ENCODE measurements at places on chromosomes 2 and 18.
A peak's percentile ranks its signal among the peaks of the same experiment; 100 is the strongest.

GRCh38 chr2:95277246-95277906 is 3.1 kb downstream of the PROM2 start:
- no peak for DNase-seq

- DNase-seq, result no peak
Observed at GRCh38 chr18:5180254-5180653, 16.8 kb downstream of the AKAIN1 start.

DNA sequence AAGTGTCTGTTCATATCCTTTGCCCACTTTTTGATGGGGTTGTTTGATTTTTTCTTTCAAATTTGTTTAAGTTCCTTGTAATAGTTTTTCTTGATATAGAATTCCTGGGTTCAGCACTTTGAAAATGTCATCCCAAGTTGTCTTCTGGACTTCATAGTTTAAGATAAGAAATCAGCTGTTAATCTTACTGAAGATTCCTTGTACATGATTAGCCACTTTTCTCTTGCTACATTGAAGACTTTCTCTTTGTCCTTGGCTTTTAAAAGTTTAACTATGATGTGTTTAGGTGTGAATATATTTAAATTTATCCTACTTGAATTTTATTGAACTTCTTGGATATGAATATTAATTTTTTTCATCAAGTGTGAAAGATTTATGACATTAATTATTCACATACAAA is 387.2 kb upstream of the CWC22 start:
- DNase-seq, result no peak

GRCh38 chr2:138003411-138003810 is 39.1 kb downstream of the HNMT start:
- DNase-seq, result peak; percentile 17

DNA sequence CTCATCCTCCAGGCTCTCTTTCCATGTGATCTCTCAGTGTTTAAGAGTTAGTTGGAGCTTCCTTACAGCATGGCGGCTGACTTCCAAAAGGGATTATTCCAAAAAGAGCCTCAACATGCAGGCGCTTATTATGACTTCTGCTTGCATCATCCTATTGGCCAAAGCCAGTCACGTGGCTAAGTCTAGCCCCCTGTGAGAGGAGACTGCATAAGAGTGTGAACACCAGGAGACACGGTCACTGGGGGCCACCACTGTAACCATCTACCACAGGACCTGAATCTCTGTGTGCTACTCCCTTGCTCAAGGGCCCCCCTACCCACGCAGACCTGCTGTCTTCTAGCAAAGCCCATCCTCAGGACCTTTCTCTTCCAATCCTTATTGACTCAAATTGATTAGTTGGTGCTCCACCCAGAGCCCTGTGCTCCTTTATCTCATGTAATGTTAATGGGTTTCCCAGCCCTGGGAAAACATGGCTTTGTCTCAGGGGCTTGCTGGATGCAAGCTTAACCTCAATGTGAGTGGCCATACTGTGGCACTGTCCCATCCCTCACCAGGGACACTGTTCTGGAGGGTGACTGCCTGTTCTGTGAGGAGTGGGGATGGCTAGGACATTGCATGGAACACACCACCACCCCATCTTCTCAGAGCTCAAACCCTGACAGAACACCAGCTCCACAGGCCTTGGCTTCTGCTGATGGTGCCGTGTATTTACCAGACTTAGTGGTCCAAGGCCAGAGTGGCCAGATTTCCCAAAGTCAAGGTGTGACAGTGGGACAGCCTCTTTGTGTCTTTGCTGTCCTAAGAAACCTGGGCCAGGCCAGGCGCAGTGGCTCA is 4.2 kb downstream of the IL1RN start:
- no peak for DNase-seq

DNA sequence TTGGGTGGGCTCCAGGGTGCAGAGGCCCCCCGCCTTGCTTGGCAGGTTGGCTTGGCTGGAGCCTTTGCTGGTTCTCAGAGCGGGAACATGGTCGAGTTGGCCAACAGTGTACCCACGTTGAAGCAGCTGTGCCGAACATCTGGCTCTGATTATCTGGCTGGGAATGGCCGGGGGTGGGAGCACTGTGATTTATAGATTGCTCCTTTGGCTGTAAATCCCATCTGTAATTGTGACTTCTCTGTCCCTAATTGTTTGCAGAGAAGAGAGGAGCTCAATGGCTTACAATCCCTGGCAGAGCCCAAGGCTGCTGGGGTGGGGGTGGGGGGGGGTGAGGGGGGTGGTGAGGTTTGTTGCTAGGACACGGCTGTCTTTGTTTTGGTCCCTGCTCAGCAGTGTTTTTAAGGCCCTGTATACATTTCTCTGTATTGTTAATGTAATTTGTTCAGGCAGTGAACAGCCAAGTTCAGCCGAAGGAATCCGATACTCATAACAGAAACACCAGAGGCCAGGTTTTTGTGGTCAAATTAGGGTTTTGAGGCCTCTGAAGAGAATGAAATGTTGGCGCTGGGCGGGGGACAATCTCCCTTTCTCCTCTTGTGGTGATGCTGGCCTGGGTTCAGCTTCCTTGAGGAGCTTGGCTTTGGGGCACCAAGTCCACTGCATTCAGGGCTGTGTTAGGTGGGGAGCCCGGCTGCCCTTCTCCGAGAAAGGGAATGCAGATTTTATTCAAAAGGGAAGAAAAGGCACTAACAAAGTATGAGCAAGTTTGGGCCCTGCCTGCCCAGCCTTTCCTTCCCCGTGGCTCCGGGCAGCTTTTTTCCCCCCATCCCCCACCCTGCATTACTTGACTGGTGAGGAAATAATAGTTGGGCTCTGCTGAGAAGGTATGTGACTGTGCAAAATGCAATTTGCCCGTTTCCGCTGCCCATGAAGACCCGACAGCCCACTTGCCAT is 82.5 kb downstream of the TCF7L1 start:
- DNase-seq, result peak; percentile 96

- no peak for DNase-seq
Observed at GRCh38 chr18:25675123-25675850, 323.3 kb upstream of the ZNF521 start.

DNA sequence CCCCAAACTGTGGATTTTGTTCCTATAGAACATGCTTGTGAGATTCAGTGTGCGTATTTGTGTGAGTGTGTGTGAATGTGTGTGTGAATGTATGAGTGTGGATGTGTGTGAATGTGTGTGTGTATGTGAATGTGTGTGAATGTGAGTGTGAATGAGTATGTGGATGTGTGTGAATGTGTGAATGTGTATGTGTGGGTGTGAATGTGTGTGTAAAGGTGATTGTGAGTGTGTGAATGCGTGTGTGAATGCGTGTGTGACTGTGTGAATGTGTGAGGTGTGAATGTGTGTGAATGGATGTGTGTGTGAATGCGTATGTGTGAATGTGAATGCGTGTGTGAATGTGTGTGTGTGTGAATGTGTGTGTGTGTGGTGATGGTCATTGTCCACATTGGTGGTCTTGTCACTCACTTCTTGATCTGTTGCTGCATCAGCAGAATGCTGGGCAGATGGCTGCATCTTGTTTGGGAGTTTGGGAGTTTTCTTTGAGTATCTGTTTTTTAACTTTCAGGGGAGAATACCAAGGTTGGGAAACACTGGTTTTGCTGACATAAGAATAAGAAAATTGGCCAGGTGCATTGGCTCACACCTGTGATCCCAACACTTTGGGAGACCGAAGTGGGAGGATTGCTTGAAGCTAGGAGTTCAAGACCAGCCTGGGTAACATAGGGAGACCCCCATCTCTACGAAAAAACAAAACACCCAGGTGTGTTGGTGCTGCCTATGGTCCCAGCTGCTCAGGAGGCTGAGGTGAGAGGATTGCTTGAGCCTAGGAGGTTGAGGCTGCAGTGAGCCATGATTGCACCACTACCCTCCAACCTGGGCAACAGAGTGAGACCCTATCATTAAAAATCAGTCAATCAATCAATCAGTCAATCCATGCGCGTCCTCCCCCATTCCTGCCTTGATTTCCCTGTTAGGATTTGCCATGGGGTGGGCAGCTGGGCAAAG is 18.2 kb downstream of the AGAP1 start:
- no peak for DNase-seq

GRCh38 chr2:12835733-12836132 is 119.0 kb downstream of the TRIB2 start:
- DNase-seq, result no peak

GRCh38 chr2:98899041-98899702 is 36.9 kb downstream of the CRACDL start:
- no peak for DNase-seq

- DNase-seq, result peak; percentile 34
Observed at GRCh38 chr18:61574665-61575064, 241.4 kb downstream of the CDH20 start.

- no peak for DNase-seq
Observed at GRCh38 chr2:220107380-220107791, 480.0 kb downstream of the SLC4A3 start.

DNA sequence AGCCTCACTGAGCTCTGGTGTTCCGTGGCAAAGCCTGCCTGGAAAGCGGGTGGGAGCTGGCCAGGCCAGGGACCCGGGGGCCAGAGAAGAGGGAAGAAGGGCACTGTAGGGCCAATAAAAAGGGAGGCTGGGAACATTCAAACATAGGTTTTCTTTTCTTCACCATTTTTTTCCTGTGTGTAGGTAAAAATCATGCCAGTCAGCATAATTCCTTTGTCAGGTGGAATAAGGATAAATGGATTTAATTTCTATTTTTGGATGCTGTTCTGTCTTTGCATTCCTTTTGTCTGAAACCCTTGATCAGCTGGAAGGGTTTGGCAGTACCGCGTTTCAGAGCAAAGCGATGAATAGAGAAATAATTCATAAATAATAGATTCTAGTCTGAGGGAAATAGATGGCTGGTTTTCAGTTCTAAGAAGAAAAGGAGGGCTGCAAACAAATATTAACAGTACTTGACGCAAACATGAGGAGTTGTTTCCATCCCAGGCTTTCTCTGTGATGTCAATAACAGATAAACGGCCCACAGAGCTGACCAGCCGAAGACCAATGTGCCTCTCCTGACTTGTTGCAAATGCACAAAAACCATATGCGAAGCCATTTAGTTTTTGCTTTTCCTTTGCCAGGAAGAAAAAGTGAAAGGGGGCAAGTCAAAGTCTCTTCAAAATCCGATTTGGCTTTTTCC is 384.4 kb downstream of the TSN start:
- no peak for DNase-seq

DNA sequence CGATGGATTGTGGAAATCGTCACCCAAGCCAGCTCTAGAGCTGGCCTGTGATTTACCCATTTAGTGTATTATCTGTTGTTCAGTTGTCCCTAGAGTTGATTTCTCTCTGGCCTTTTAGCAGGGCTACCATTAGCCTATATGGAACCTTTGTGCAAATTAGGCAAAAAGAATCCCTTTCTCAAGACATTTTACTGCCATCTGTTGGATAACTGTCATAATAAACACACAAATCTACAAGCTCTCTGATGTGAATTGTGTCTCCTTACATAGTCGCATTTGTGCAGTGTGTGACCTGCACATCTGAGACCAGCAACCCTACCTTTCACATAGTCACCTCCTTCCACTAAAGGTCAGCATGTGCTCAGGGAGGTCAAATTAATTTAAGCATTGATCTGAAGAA is 34.0 kb downstream of the LOXHD1 start:
- peak; percentile 21 for DNase-seq

DNA sequence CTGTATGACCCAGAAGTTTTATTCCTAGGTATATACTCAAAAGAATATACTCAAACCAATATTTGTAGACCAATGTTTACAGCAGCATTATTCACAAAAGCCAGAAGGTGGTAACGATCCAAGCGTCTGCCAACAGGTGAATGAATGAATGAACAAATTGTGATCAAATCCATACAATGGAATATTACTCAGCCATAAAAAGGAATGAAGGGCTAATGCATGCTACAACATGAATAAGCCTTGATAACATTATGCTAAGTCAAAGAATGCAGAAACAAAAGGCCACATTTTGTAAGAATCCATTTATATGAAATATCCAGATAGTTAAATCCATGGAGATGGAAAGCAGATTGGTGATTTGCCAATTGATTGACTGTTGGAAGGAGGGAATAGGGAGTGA is 5.5 kb upstream of the CD226 start:
- no peak for DNase-seq

DNA sequence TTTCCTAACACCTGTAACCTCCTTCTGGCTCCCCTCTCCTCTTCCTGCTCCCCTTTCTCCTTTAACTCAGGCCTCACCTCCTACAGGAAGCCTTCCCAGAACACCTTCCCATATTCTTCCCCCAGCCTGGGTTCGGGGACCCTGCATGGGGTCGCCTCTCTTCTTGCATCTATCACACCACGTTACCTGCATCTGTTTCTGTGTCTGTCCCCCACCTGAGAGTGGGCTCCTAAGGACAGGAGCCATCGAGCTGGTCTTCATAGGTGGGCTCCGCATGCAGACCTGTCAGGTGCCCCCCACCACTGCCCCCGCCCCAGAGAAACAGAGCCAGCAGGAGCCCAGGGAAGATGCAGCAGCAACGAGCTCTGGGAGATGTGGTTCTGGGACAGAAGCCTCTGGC is 123.2 kb upstream of the GLI2 start:
- DNase-seq, result no peak

DNA sequence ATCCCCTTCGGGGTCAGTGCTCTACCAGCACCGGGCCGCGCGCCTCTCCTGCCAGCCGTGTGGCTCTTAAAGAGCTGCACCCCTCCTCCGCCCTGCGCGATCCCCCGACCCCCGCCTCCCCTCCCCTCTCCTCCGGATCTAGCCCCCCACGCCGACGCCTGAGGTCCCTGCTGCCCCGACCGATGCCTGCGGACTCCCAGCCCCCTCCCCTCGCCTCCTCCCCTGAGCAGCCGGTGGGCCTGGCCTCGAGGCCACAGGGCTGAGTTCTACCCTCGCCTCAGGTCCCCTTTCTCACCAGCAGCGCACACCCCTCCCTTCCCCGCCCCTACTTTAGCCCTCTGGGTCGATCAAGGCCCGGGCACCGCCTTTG is 5.8 kb upstream of the SIX3 start:
- no peak for DNase-seq

DNA sequence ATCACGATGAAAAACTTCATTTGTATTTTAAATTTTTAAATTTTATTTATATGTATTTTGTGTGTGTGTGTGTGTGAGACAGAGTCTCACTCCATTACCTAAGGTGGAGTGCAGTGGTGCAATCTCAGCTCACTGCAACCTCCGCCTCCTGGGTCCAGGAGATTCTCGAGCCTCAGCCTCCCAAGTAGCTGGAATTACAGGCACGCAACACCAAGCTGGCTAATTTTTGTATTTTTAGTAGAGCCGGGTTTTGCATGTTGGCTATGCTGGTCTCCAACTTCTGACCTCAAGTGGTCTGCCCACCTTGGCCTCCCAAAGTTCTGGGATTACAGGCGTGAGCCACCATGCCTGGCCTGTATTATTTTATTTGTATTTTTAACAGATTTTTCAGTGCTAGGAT is 45.8 kb upstream of the WIPF1 start:
- no peak for DNase-seq

- DNase-seq, result no peak
Observed at GRCh38 chr2:198004921-198005829, 200.8 kb downstream of the PLCL1 start.

- no peak for DNase-seq
Observed at GRCh38 chr2:132609101-132609890, 60.7 kb downstream of the LYPD1 start.

DNA sequence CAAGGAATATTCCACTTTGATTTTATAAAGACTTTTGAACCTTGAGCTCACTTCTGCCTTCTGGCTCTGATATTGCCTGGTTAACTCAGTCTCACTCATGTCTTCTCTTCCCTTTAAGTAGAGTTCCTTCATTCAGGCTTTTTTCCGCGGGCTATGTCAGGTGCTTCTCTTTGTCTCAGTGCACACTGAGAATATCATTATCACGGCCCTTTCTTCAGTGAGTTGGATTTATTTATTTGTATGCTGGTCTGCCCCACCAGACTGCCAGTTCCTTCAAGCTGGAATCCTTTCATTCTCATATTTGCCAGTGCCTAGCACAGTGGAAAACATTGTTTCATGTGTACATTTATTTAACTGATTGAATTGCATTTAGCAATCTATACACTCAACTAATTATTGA is 136.5 kb downstream of the DOK6 start:
- DNase-seq, result no peak

Data from fibroblast of skin of abdomen (primary cell).